NCI-H446 treated with DMSO at 0.1 percent for 48 hours (cell line): ENCODE measurements at places on chromosomes 12 and 14.

GRCh38 chr14:74599946-74600345, 12.1 kb downstream of the LTBP2 start:
- DNase-seq: peak; percentile 58

DNA sequence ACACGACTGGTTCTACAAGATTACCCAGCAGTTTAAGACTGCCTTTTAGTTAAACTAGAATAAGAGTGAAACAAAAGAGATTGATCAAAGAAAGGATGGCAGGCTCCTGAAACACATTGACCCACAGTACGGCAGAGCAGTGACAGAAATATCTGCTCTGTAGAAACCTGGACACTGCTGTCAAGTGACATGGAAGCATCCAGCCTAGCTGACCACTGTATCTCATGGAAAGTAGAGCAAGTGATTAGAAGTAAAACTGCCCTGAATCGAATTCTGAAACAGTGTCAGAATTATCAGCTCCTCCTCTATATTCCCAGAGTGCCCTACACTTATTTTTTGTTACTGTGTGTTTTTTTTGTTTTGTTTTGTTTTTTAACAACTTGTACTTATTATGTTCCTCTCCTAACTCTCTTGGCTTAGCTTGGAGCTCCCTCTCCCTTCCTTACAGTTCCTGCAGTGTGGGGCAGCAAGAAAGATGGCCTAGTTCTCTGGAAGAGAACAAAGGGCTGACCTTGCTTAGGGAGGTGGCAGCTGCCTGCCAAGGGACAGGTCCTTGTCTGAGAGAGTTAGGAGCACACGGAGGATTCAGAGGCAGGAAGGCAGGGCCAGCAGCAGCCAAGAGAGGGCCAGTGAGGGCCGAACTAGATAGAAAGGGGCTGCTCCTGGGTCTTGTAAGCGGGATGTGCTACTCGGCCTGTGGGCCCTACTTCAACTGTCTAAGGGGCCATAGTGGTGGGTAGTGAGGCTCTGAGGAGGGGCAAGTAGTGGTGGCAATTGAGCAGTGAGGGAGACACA, 97.2 kb downstream of the PTPRR start:
- no peak for DNase-seq

- no peak for DNase-seq
Measured at GRCh38 chr12:4080213-4080612, 193.3 kb upstream of the CCND2 start.

DNA sequence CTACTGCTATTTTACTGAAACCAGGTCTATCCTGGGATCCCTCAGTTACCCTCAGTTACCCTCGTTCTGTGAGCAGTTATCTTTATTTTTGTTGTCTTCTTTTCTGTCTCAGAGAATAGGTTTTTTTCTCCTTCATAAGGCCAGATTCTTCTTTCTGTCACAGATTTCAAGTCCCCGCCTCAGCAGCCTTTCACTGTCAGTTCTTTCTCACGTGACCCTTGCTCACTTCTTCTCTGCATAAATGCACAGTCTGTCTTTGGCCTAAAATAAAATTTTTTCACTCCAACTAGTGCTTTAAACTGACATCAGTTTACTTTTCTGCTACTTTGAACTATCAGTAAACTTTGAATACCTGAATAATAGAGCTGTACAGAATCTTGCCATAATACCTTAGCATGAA, 299.7 kb downstream of the ERC1 start:
- DNase-seq: no peak

DNA sequence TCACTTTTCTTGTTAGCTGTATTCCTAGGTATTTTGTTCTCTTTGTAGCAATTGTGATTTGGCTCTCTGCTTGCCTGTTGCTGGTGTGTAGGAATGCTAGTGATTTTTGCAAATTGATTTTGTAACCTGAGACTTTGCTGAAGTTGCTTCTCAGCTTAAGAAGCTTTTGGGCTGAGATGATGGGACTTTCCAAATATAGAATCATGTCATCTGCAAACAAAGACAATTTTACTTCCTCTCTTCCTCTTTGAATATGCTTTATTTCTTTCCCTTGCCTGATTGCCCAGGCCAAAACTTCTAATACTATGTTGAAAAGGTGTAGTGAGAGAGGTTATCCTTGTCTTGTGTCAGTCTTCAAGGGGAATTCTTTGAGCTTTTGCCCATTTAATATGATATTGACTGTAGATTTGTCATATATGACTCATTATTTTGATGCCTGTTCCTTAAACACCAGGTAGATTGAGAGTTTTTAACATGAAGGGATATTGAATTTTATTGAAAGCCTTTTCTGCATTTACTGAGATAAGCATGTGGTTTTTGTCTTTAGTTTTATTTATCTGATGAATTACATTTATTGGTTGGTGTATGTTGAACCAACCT, 26.7 kb downstream of the CLECL1 start:
- DNase-seq: no peak

- no peak for DNase-seq
Measured at GRCh38 chr14:88856786-88857366, 32.4 kb downstream of the TTC8 start.

- DNase-seq: no peak
Measured at GRCh38 chr12:78698747-78699146, 165.8 kb upstream of the SYT1 start.

GRCh38 chr12:32072102-32072501, 34.5 kb upstream of the BICD1 start:
- DNase-seq: no peak

DNA sequence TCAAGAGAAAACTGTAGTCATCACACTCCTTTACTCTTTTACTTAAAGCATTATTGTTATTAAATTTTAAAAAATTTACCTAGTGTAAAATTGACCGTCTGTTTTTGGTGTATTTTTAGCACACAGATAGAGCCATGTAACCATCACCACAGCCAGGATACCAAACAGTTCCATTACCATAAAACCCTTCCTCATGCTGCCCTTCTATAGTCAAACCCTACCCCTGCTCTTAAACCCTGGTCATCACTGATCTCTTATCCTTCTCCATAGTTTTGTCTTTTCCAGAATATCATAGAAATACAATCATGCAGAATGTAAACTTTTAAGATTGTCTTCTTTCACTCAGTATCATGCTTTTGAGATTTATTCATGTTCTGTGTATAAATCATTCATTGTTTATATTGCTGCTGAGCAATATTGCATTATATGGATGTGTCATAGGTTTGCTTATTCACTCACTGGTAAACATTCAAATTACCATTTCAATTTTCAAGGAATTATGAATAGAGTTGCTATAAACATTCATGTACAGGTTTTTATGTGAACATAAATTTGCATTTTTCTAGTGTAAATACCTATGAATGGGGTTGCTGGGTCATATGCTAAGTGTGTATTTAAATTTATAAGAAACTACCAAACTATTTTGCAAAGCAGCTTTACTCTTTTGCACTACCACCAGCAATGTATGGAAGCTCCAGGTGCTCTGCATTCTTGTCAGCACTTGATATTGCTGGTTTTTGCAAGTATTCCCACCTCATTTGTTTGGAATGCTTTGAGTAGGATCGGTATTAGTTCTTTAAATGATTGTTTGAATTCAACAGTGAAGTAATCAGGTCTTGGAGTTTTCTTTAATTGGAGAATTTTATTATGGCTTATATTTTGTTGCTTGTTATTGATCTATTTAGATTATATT, 125.5 kb downstream of the LMNTD1 start:
- no peak for DNase-seq

GRCh38 chr12:34600592-34601462, 578.5 kb downstream of the ALG10 start:
- DNase-seq: no peak

GRCh38 chr12:71219224-71219623, 61.4 kb upstream of the TSPAN8 start:
- DNase-seq: no peak

- no peak for DNase-seq
Measured at GRCh38 chr12:38711054-38711453, 194.3 kb downstream of the CPNE8 start.

DNA sequence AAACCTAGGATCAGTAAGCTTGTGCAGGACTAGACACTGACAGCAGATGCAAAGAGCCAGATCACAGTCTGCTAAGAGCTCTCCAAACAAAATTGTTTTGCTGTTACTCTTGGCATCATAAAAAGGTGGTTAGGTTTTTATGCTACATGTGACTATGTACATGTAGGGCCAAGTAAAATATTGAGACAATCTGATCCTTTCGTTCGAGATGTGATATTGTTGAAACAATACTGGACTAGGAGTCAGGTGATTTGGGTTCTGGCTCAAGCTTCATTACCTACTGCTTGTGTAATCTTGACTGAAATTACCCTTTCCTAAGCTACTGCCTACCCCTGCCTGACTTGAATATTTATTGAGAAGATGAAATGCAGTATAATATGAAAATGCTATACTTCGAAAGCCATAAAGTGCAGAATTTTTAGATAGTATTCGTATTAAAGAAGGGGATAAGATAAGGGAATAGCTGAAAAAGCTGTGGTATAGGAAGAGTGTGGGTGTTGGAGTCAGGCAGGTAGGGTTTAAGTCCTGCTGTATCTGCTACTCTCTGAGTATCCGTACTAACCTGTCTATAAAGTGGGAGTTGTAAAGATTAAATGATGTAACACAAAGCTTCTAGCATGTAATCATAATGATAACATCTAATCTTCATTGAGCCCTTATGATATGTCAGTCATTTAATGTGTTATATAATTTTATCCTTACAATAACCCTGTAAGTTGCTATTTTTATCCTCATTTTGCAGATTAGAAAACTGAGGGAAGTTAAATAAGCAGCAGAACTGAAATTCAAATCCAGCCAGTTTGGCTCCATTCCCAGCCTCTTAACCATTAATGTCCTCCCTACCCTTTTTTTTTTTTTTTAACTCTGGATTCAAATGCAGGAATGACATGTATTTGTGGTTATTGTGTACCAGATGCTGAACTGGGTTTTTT, 38.6 kb upstream of the ATF1 start:
- no peak for DNase-seq

DNA sequence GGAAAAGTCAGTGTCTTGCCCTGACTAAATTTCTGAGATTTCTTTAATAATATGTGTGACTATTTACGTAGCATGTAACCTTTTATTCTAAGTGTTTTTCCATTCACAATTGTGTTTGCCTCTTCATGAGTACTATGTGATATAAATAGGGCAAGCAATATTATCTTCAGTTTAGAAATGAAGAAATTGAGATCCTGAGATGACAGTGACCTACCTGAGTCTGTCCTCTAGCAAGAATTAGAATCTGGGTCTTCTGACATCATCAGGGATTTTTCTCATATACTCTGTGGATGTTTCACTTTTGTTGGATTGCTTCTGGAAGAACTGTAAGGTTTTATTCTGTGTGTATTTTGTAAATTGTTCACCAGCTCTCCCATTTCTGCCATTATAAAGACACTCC, 35.0 kb downstream of the TMTC2 start:
- no peak for DNase-seq

DNA sequence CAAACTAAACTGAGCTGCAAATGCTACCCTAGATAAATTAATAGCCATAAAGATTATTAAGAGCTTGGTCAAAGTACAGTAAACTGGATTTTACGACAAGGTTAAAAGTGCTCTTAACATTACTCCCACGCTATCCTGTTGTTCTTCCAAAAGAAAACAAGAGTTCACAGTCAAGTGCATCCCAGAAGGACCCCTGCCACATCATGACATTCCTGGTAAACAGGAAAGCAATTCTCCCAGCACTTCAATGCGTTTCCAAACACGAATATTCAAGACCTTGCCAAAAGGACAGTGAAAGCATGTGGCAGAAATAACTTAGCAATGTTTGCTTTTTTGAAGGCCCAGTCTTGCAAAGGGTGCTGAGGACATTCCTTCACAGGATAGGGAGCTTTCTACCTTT, 11.2 kb downstream of the SPRING1 start:
- DNase-seq: no peak

GRCh38 chr12:55636853-55637252, at the start of gene OR10P1:
Gene OR10P1 (plus strand): TSS chr12:55636892. CDS start chr12:55636892, 0 bp downstream.
- DNase-seq: no peak

- no peak for DNase-seq
Measured at GRCh38 chr12:96053476-96054243, 18.3 kb upstream of the LTA4H start.
